NCI-H1930 (cell line): ENCODE measurements at places on chromosomes 11 and 22.

DNA sequence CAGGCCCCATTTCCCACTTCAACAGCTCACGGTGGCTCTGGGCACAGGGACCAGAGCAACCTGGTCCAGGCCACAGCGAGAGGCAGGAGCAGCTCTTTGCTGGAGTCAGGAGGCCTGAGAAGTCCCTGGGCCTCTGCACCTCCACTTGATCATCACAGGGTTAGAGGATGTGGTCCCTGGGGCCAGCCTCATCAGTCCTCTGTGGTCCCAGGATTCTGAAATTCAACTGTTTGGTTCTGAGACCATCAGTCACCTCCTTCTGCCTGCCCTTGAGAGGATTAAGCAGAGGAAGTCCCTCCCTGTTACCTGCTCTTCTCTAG lies 24.9 kb upstream of the CBX7 start:
- no peak for DNase-seq

DNA sequence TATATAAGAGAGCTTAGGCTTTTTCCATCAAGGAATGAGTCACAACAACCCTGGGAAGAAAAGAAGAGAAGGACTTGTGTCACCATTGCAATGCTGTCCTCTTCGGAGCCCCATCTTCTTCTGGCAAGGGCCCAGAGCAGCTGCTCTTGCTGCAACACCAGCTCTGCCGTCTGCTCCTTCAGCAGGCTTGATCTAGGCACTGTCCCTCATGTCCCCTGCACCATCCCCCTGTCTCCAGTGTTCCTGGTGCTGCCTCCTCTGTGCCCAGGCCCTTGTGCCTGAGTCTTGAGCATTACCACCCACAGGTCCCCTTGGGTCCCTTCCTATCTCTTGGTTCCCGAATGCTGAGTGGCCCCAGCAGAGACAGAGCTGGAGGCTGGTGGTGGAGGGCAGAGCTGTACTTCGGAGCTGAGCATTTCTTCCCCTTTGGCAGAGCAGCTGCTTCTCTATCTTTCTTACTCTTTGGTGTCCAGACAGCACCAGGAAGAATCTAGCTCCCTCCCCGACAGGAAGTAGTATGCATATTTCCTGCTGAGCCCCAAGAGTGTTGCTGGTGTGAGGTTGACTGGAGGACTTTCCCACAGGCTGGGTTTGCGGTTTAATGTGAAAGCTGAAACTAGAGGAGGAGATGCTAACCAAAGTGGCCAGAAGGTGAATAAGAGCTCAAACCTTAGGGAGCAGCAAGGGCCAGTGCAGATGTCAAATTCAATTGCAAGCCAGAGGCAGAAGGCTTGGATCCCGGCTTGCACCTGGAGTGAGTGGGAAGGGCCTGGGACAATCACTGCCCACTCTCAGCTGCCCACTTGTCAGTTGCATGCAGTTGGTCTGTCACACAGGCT lies 27.8 kb downstream of the WEE1 start:
- no peak for DNase-seq

GRCh38 chr11:129536338-129536737 lies 160.7 kb downstream of the BARX2 start:
- DNase-seq, result no peak

DNA sequence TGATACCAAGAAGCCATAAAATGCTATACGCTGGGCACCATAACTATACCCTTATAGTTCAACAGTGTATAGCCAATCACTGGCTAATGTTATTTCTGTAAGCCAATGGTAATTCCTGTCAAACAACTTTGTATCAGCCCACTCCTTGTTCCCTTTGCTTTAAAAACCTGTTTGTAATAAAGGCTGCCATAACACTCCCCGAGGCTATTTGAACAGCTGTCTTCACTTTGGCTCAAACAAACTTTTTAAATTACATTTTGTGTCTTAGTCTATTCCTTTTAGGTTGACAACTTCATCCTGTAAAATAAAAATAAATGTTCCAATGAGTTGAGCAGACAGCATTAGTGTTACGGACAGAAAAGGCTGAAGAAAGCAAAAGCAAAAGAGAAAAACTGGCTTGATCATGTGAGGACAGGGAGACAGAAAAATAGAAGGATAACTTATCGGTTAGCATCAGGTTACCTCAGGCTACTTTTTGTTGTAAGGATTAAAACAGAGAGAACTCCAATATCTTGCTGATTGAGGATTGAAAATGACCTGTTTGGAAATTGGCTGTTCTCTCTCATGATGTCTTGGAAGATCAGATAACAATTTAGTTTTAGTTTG lies 95.0 kb downstream of the AASDHPPT start:
- no peak for DNase-seq

- no peak for DNase-seq
Measured at GRCh38 chr22:49260681-49261580, 566.7 kb downstream of the BRD1 start.

- no peak for DNase-seq
Measured at GRCh38 chr11:69680688-69681087, 5.5 kb upstream of the LTO1 start.

DNA sequence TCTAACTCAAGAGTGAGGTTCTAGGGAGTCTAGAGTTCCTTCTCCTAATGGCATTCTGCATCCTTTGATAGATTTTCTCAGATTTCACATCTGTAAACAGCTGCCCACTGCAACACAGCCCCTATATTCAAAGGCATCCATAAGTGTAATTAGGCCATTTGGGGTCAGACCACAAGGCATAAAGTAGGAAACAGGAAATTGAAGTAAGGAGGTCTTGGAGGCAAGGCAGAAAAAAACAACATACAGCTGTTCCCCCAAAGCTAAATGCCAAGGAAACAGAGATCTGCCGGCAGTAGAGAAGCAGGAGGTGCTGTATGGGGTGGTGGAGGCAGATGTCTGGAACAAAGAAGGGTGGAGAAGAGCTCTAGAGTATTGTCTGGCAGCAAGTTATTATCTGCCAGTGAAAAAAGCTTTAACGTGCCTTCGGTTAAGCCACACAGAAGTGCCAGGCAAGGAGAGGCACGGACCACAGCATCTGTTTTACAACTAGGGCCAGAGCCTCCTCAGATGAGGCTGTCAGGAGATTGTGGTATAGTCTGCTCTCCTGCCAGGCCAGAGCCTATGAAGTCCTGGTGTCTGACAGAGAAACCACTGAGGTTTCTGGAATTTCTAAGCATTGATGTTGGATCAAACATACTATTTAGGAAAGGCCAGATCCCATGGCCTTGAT lies 100.2 kb upstream of the CHRM4 start:
- DNase-seq, result no peak

DNA sequence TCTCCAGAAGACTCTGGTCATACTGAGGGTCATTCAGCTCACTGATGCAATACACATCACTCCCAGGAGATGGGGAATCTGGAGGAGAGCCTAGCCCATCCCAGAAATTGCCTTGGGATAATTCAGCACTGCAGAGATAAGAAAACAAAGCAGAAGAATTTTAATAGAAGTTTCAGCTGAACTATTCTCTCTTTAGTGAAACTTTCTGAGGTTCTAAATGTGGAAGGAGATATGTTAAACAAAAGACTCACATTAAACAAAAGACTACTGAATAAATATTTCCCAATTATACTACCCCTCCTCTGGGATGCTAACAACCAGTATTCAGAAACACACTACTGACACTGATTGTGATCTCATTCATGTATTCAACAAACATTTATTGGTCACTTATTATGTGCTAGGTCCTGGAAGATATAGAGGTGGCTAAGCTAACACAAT lies 47.8 kb downstream of the C2CD3 start:
- DNase-seq, result no peak

DNA sequence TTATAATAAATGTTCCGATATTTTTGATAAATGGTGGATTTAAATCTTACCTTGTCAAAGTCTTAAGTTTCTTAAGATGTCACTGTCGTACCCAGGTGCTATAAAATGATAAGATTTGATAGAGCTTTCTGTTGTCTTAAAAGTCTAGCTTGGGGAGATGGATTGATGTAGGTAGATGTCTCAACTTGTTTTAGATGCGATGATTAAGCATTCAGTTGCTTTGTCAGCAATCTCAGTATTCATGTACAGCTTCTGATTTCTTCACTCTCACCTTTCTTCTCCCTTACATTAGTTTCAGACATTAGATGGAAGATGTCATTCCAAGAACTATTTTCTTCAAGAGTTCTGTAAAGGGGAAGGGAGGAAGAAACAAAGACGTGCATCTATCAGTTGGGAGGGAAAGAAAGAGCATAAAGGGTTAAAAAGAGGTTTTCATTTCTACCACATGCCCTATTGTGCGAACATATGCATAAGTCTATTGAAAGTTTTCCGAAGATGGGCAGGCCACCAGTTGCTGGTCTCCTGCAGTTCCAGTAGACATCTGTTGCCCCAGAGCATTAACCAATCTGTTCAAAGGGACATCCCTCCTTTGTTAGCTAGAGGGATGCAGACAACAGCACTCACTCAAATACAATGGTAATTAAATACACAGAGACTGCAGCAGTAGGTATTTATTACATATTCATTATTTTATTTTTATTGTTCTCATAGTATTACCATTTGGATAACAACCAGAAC lies 38.4 kb downstream of the ZC3H12C start:
- peak; percentile 60 for DNase-seq
